Esophagus squamous epithelium (tissue), 5 donors: ENCODE measurements at places on chromosomes 2 and 18. TPM values are rescaled to one million over a fixed set of nuclear protein-coding genes. Genes with fewer than 3 reads are reported as not detected.

- no peaks in the 10 kb centered on the region for H3K4me1 ChIP-seq
- no peak overlapping the region for H3K4me3 ChIP-seq
- no peak for DNase-seq
- no peaks in the 10 kb centered on the region for H3K36me3 ChIP-seq
- H3K27me3 ChIP-seq: no peaks in the 10 kb centered on the region
- no peak overlapping the region for H3K27ac ChIP-seq
These were observed 63.9 kb downstream of the ARHGAP15 start for GRCh38 chr2:143193121-143193520.

DNA sequence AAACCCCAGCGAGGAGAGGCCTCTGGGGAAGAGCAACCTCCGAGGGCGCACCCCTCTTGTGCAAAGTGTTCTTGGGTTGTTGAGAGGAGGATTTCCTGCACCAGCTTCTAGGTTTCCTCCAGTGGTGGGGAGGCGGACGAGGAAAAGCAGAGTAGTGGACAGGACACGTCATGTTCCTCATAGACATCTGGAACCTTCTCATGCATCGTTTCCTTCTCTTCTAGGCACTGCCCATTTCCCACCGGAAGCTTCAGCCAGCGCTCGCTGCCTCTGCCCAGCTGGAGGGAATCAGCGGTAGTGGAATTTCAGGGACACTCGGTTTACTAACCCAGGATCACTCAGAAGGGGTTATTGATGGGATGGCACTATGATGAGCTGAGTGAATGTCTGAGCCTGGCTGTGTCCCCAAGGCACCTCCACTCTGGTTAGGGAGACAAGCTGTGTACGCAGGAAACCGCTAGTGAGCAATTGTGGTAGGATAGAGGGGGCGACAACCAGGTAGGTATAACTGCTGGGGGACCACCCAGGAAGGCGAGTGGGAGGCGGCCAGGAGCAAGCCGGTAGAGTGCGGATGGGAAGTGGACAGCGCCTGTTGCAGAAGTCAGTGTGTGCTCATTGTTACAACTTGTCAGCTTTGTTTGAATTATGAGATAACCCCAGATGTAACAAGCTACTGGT is 960 bp upstream of the APOB start:
- H3K27ac ChIP-seq: no peak overlapping the region
- H3K27me3 ChIP-seq: no peaks in the 10 kb centered on the region
- DNase-seq: no peak
- H3K4me1 ChIP-seq: peaks cover 7% of the 10 kb centered on the region

DNA sequence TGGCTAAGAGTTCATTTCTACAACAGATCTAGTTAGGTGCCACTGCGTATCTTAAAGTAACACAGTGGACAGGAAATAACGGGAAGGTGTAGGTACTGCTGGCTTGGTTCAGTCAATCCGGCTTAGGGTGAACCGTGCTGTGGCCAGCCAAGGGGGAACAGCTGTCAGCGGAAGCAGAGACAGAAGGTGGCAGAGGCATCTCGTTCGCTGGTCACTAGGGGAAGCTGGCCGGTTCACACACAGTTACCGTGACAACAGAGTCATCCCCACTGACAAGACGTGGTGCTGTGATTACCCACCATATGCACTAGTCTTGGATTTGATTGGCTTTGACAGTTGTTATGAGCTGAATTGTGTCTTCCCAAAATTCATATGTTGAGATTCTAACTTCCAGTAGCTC is 58.8 kb upstream of the HDAC4 start:
- DNase-seq: no peak
- H3K27me3 ChIP-seq: no peaks in the 10 kb centered on the region
- no peak overlapping the region for H3K4me3 ChIP-seq
- H3K36me3 ChIP-seq: no peaks in the 10 kb centered on the region
- no peak overlapping the region for H3K27ac ChIP-seq

The RAMP1 gene
- total RNA-seq: 2.6 TPM

DNA sequence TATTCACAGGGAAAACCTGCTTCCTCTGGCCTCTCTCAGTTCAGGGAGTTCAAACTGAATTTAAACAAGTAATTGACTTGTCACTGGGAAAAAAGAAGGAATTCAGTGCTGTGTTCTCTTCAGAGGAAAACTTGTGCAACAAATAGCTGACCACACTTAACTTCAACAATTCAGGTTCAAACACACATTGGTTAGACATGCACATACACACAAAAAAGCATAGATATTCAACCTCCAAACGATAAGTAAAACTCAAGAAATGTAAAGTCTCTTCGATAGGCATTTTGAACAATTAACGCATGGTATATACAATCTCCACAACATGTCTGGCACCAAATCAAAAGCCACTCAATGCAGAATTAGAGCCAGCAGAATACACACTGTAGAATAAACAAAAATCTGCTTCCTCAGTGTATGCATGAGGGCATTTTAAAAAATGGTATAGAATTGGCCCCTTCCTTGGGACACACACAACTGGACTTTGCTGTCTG is 269.0 kb downstream of the TCF4 start:
- DNase-seq: no peak
- no peaks in the 10 kb centered on the region for H3K27me3 ChIP-seq
- peak overlapping the region; percentile 35 for H3K27ac ChIP-seq
- H3K36me3 ChIP-seq: no peaks in the 10 kb centered on the region

GRCh38 chr2:88027697-88028389 is 11.5 kb upstream of the RNU2-63P start:
- no peak overlapping the region for H3K27ac ChIP-seq
- no peak for DNase-seq
- no peaks in the 10 kb centered on the region for H3K4me1 ChIP-seq
- H3K27me3 ChIP-seq: no peaks in the 10 kb centered on the region

- H3K4me1 ChIP-seq: peaks cover 54% of the 10 kb centered on the region
- H3K27me3 ChIP-seq: no peaks in the 10 kb centered on the region
- peak overlapping the region; percentile 42 for H3K27ac ChIP-seq
- DNase-seq: no peak
These were observed 40.2 kb downstream of the MAP4K4 start for GRCh38 chr2:101737478-101738255.

The NTSR2 gene
- total RNA-seq: not detected

DNA sequence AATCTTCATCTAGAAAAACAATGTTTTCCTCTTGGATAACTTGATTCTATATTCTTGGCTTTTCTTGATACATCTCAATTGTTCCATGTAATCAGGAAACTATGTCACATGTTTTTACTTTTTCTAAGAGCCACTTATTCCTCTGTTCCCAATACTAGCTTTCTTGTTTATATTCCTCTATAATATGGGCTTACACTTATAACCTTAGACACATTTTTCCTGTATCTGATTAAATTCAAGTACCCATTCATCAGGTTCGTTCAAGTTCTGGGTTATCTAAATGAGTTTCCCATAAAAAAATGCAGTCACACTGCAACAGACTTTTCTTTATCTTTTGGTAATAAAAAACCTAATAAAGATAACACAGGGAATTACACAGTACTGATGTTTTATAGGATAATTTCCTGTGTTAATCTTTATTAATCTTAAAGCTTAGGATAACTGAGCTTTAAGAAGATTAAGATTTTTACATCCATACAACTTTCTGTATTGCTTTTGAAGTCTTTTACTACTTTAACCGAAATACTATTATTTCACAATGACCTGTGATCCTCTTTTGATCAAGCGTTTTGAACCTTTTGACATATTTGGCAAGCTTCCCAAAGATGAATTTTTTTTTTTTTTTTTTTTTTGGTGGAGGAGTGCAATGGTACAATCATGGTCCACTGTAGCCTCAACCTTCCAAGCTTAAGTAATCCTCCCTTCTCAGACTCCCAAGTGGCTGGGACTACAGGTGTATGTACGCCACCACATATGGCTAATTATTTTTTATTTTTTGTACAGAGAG is 44.3 kb upstream of the C2orf66 start:
- DNase-seq: no peak
- H3K27ac ChIP-seq: no peak overlapping the region
- H3K4me3 ChIP-seq: no peak overlapping the region
- no peaks in the 10 kb centered on the region for H3K4me1 ChIP-seq
- H3K27me3 ChIP-seq: no peaks in the 10 kb centered on the region

DNA sequence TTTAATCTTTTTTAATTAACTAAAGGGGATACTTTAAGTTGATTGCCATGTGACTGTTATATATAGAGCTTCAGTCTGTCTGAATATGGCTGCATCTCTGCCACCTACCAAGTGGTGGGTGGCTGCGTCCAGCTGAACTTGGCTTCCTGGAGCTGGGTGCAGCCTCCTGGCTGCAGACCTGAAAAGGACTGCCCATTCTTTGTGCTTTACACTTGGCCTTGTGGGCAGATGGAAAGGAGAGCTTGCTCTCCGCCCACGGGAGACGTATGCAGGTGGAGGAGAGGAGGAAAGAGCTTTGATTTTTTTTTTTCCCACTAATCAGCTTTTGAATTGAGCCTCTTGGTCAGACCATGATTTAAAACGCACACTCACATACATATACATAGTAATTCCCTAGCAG is 34.7 kb downstream of the NCK2 start:
- no peaks in the 10 kb centered on the region for H3K27me3 ChIP-seq
- no peak for DNase-seq
- H3K4me3 ChIP-seq: no peak overlapping the region
- no peak overlapping the region for H3K27ac ChIP-seq

DNA sequence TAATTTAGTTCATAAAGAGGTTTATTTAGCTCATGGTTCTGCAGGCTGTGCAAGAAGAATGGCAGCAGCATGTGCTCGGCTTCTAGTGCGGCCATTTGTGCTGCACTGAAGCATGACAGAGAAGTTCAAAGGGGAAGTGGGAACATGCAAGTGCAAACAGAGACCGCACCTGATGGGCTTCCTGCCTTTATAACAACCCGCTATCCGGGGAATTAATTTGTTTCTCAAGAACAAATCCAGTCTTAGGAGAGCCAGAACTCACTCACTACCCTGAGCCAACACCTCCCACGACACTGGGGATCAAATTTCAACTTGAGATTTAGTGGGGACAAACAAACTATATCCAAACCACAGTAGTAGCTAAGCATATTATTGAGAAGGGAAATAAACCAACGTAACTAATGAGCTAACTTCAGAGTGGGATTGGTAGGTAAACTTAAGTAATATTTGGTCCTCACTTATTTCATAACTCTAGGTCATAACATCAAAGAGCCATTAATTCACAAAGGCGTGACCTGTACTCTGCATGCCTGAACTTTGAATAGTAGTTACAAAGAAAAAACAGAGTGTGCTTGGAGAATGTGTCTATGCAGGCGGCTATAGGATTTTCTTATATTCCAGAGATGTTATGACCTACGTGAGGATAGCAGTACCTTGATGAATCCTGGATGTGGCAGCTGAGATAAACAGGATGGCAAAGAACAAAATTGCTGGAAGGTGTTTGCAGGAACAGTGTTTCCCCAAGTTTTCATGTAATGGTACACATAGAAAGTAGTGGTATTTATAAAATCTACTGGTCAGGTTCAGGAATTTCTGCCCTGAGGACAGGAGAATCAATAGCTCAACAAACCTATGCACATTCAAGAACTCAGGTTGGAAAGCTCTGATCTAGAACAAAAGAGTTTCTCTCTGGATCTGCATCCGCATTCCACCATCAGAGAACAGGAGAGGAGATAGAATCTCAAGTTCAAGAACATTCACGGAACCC is 845.9 kb upstream of the ID2 start:
- H3K4me1 ChIP-seq: peaks cover 6% of the 10 kb centered on the region
- no peaks in the 10 kb centered on the region for H3K36me3 ChIP-seq
- no peak overlapping the region for H3K4me3 ChIP-seq

DNA sequence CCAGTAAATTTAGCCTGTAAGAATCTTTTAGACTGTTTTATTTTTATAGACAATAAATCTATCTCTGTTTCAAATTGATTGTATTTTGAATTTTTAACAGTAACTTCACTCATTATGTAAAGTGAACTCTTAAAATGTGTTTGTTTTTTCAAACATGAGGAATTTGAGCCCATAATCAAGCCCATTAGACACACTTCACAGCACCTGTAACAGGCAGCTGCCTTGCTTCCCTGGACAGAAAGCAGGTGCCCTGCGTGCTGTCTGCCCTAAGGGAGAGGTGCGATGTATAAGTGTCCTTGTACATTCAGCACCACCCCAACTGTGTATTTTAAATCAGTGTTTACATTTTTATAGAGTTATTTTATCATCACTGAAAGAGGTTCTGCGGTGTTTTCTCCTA is 186.5 kb upstream of the TPO start:
- no peaks in the 10 kb centered on the region for H3K36me3 ChIP-seq
- H3K27ac ChIP-seq: no peak overlapping the region
- no peak overlapping the region for H3K4me3 ChIP-seq
- H3K27me3 ChIP-seq: no peaks in the 10 kb centered on the region

DNA sequence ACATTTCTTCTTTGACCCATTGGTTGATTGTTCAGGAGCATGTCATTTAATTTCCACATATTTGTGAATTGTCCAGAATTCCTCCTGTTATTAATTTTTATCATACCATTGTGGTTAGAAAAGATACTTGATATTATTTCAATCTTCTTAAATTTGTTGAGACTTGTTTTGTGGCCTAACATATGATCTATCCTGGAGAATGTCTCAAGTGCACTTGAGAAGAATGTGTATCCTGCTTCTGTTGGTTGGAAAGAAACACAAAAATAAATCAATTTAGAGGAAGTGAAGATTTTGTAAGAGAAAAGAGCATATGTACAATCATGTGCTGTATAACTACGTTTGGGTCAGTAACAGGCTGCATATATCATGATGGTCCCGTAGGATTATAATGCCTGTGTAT is 118.6 kb upstream of the CDC42EP3 start:
- peaks cover 78% of the 10 kb centered on the region for H3K27me3 ChIP-seq
- no peak overlapping the region for H3K4me3 ChIP-seq
- no peaks in the 10 kb centered on the region for H3K36me3 ChIP-seq
- DNase-seq: no peak
- H3K4me1 ChIP-seq: peaks cover 13% of the 10 kb centered on the region

GRCh38 chr2:165196411-165196810 is 7.4 kb downstream of the SCN3A start:
- no peak overlapping the region for H3K4me3 ChIP-seq
- H3K36me3 ChIP-seq: no peaks in the 10 kb centered on the region

The LRRTM1 gene
- not detected for total RNA-seq

The PLA2R1 gene
- 9.2 TPM for total RNA-seq

The RUFY4 gene
- total RNA-seq: not detected

- no peaks in the 10 kb centered on the region for H3K36me3 ChIP-seq
- H3K27me3 ChIP-seq: no peaks in the 10 kb centered on the region
- H3K4me1 ChIP-seq: no peaks in the 10 kb centered on the region
- DNase-seq: no peak
These were observed 647.5 kb downstream of the ARHGAP15 start for GRCh38 chr2:143776526-143777297.
